ENCODE measurements at places on chromosomes 5 and 9.

- no peak for DNase-seq
Observed at GRCh38 chr5:141633871-141634561, 2.6 kb downstream of the HDAC3 start.

DNA sequence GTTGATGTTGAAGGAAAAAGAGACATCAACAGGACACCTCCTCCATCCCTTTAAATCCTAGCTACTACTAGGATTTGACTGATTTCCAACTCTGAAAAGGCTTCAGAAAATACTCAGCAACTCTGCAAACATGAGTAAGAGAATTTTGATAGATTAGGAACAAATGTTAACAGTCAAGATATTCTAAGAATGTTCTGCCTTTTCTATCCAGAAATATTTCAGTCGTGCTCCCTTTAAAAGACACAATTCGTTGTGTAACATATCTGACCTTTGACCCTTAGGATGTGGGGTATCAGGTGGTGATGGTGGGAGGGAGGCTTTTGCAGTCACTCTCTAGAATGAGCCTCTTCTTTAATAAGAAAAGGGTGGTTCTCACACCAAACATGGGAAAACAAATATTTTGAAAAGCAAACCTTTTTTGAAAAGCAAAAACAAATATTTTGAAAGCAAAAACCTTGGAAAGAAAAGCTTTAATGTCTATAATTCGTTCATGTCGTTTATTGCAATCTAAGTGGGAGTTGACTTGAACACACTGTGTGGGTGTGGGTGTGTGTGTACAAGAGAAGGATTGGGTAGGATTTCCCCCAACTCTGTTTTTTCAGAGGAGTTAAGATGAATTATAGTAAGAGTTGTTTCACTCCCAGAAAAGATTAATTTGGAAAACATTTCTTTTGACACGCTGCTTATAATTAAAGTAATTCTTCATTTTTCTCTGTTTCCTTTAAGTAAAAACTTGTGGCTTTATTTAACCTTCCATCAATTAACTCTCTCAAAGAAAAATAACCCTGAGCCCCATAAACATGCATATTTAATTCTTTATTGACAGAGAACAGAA is 152.8 kb downstream of the TMEM167A start:
- DNase-seq = no peak

DNA sequence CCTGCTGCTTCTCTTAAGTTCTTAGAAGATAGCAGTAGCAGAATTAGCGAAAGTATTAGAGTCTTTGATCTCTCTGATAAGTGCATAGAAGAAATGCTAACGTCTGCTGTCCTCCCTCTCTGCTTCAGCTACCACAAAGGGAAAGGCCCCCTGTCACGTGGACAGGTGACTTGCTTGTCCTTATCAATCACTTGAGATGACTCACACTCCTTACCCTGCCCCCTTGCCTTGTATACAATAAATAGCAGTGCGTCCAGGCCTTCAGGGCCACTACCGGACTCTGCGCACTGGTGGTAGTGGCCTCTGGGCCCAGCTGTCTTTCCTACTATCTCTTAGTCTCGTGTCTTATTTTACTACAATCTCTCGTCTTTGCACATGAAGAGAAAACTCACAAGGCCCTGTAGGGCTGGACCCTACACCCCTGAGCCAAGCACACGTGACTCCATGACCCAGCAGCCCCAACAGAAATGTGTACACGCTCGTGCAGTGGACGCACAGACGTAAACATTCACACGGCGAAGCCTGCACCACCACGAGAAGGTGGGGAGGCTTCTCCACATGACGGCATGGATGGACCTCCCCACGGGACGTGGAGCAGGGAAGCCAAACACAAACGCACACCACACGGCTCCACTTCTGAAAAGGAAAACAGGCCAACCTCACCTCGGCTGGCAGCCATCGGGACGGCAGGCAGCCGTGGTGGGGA is 38.3 kb downstream of the PNPLA7 start:
- no peak for DNase-seq

- no peak for DNase-seq
Observed at GRCh38 chr5:54018438-54018837, 291.9 kb downstream of the ARL15 start.

- DNase-seq = no peak
Observed at GRCh38 chr5:143635146-143635752, 176.7 kb upstream of the HMHB1 start.

DNA sequence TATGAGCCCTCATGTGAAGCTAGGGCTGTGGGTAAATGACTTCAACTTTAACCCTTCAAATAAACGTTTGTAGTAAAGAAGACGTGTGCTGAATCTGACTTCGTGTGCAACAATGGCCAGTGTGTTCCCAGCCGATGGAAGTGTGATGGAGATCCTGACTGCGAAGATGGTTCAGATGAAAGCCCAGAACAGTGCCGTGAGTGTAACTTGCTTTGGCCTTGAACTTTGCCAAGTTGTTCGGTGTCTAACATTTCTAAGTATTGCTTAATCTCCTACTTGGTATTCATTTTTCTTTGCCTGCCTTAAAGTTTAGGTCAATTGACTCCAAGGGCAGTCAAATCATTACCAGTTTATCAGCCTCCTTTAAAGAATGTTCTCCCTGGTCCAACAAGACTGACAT is 18.2 kb downstream of the VLDLR start:
- no peak for DNase-seq

DNA sequence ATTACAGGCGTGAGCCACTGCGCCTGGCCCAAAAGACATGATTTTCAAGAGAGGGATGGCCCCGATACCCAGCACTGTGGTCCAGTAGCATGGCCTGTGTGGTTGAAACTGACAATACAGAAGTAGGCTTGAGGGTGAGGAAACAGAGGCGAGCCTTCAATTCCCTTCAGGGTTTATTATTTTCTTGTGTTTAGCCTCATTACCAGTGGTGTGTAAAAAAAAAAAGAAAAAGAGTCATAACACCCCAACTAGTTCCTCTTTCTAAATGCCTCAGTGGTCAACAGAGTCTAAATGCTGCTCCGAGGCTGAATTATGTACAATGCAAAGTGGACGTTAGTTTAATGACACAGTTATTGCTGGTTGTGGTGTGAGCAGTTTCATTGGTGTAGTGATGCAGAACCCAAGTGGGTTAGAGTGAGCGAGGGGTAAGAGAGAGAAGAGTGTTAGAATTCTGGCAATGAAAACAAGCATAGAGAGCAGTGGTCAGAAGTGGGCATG is 58.8 kb downstream of the SNX30 start:
- DNase-seq = peak; percentile 20

- DNase-seq = no peak
Observed at GRCh38 chr9:101332362-101332761, 52.4 kb downstream of the BAAT start.
